D341Med (cell line): ENCODE measurements at places on chromosomes 1 and 21.
A peak's percentile ranks its signal among the peaks of the same experiment; 100 is the strongest.

DNA sequence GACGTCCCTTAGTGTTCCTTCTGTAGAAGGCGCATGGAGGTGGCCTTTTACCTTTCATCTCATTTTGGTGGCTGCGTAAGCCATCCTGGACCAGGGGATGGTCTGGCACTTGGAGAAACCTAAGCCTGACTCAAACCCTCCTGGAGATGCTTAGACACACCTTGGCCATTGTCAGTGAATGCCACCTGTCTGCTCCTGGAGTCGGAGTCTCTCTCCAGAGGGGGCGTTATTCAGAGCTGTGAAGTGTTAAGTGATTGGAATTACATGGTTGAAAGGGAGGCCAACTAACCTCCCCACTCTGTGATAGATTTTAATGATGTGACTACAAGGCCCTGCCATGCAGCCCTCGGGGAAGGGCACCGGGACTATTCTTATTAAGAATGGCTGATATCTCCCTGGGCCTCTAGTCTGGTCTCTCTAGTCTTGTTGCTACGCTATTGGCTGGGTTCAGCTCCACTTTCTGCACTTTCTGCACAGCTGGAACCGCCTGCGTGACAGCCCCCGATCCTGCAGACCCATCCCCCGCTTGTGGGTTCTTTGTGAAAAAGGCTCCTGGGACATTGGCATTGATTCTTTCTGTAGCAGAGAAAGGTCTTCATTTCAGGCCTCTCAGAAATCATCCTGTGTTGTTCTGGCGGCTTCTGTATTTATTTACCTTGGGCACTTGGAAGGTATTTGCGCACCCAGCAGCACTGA is 4.2 kb downstream of the RASSF5 start:
- DNase-seq, result no peak

- DNase-seq, result no peak
Measured at GRCh38 chr1:211616231-211616964, 37.4 kb upstream of the SLC30A1 start.

- no peak for DNase-seq
Measured at GRCh38 chr1:72759486-72759885, 477.1 kb upstream of the NEGR1 start.

DNA sequence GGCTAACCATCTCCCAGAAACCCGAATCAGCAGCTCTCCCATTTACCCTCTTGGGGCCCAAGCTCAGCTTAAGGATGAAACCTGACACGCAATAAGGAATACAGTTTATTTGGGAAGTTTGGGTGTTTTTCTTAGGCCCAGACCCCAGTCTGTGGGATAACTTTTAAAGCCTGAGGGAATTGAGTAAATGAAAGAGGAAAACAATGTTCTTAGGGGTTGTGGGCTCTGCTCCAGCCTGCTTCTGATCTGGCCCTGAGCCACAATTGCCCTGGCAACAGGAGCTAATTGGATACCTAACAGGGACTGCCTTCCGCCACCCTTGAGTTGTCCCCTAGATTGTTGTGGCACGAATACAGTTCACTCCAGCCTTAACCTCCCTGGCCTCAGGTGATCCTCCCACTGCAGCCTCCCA is 20.1 kb downstream of the DYRK3 start:
- peak; percentile 60 for DNase-seq

DNA sequence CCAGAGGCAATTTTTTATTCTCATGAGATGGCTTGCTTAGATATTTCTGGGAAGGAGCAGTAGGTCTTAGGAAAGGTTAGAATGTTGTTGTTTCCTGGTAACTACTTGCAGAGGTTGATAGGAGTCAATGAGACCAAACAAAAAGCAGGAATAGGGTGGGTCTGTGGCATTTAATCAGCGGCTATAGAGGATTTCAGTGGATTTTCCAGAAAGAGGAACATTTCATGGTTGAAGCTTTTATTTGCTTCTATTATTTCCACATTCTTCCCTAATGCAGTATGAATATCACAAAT is 111.3 kb upstream of the PALMD start:
- DNase-seq, result no peak

DNA sequence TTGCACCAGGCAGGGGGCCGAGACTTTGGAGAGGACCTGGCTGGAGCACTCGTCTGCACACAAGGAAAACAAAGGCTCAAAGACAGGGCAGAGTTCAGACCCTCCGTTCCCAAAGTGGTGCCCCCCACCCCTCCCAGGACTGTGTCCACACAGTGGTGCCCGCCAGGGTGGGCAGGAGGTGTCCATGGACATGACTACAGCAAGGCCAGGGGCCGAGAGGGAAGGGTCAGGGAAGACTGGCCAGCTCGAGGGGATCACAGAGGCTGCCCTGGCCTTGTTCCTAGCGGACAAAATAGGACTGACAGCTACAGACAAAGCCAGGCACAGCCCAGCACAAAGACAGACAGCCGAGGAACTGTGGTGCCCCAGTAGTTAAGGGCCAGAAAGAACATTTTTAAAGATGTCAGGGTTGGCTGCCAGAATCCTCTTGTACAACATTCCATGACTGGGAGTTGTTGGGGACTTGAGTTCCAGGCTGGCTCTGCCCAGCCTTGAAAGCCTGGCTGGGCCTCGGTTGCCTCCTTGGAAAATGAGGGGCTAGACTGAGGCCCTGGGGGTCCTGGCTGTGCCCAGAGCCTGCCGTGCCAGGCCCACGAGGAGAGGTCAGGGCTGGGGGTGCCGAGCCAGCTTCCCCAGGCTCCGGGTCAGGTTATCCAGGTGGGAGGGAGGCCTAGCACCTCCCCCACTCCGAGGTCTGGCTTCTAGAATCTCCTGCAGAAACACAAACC is 63.7 kb downstream of the SLX9 start:
- no peak for DNase-seq

DNA sequence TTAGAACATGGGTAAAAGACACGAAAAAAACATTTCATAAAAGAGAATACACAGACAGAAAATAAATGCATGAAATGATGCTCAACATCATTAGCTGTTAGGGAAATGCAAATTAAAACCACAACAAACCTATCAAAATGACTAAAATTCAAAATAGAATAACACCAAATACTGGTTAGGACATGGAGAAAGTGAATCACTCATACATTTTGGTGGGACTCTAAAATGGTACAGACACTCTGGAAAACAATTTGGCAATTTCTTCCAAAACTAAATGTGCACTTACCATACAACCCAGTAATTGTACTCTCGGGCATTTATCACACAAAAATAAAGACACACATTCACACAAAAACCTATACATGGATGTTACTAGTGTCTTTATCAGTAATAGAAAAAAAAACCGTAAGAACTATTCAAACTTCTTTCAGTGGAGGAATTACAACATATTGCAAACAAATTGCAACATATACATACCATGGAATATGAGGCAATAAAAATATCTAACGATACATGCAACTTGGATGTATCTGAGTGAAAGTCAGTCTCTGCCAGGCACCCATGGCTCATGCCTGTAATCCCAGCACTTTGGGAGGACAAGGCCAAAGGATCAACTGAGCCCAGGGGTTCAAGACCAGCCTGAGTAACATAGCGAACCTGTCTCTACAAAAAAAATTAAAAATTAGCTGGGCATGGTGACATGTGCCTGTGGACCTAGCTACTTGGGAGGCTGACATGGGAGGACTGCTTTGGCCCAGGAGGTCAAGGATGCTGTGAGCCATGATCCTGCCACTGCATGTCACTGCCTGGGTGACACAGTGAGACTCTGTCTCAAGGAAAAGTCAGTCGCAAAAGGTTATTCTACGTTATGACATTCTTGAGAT is 19.6 kb downstream of the HSF2BP start:
- no peak for DNase-seq

GRCh38 chr1:176469450-176470010 is 6.6 kb downstream of the PAPPA2 start:
- no peak for DNase-seq

DNA sequence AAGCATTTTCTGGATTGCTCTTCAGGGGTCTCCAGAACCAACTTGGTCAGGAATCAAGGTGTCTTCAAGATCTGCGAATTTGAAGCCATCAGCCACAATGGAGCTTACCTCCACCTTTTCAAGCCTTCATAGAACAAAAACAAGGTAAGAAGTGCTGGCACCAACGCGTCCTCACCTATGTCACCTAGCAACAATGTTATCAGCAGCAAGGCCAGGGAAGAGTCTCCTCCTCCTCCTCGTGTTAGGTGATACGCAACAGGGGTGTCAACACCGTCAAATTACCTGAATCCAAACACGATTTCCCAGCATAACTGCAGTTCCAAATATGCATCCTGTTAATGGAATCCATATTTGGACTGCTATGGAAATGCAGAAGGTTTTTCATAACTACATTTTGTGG is 4.1 kb upstream of the TIAM1 start:
- no peak for DNase-seq

- no peak for DNase-seq
Measured at GRCh38 chr1:227949341-227949921, 1.7 kb upstream of the WNT9A start.

DNA sequence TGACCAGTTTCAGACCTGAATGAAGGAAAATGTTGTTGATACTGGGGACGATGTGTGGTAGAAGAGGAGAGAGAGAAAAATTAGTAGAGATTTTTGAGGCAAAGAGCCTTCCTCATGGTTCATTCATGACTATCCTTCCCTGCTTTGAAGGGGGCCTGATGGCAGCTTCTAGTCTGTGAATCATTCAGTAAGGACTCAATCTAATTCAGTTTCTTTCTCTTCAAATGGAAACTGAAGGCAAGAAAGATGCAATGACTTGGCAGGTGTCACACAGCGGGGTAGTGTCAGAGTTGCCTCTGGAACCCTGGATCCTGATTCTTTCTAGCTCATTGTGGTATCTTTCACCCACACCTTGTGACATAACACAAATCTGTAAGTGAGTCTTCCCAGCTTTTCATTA is 14.9 kb upstream of the CD5L start:
- DNase-seq, result no peak

- DNase-seq, result no peak
Measured at GRCh38 chr1:58659516-58659915, 40.3 kb downstream of the MYSM1 start.

DNA sequence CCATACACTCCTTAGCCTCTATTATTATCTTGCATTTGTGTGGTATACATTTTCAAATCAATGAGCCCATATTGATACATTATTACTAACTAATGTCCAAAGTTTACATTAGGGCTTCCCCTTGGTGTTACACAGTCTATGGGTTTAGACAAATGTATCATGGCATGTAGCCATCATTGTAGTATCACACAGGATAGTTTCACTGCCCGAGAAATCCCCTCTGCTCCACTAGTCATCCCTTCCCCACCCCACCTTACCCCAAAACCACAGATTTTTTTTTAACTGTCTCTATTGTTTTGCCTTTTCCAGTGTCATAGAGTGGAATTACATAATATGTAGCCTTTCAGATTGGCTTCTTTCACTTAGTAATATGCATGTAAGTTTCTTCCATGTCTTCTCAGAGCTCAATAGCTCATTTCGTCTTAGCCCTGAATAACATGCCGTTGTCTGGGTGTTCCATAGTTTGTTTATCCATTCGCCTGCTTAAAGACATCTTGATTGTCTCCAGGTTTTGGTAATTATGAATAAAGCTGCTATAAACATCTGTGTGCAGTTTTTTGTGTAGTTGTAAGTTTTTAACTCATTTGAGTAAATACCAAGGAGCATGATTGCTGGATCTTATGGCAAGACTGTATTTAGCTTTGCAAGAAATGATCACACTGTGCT is 86.4 kb upstream of the LYST start:
- DNase-seq, result no peak

DNA sequence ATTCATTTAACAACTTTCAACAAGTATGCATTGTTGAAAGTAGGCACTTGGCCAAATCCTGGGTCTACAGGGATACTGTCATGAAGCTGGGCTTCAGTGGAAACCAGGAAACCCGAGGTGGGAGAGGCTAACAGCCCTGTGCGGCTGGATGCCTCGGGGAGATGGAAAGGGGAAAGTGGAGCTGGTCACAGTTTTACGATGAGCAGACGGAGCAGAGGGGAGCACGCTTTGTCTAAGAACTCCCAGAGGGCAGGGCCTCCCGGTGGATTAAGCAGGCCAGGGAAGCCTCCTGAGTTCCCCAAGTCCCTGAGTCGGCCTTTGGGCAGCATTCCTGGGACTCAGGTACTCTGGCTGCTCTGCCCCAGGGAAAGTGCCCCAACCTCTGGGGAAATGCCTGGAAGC is 23.8 kb downstream of the STUM start:
- no peak for DNase-seq

DNA sequence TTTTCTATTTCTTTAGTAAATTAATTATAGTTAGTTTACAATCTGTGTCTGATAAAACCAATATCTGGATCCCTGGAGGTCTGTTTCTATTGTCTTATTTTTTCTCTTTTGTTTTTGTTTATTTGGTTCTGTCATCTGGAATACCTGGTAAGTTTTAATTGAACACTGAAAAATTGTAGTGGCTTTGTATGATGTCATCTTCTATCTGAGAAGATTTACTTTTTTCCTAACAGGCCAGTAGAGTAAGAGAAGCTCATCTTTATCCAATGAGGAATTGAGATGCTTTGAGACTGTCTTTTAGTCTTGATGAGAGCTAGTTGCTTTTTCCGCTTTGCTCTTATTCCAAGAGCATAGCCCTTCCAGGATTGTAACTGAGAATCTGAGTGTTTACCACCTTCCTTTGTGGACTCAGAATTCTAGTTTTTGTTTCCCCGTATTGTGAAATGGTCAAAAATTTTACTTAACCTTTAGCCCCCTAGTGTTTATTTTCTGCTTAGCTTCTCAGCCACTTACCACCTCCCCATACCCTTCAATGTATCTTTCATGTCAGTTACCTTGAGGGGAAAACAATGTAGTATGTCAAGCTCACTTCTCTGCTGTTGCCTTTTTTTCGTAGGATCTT is 25.0 kb downstream of the PTGFRN start:
- DNase-seq, result no peak

- DNase-seq, result no peak
Measured at GRCh38 chr1:208059409-208060001, 148.6 kb upstream of the CD34 start.
